Naive thymus-derived CD4-positive, alpha-beta T cell (primary cell): ENCODE measurements at places on chromosomes 16 and 17. TPM values are rescaled to one million over a fixed set of nuclear protein-coding genes. Genes with fewer than 3 reads are reported as not detected.

KRT31 gene
- not detected for total RNA-seq

YBX2 gene
- total RNA-seq, result 0.40 TPM

SDF2 gene
- 28.6 TPM for total RNA-seq

GLIS2 gene
- total RNA-seq, result 0.51 and 0.53 TPM in 2 replicates

- no peak for DNase-seq
- H3K4me3 ChIP-seq, result no peak overlapping the region
- H3K36me3 ChIP-seq, result no peaks in the 10 kb centered on the region
- no peaks in the 10 kb centered on the region for H3K27me3 ChIP-seq
These were observed 78.8 kb downstream of the BMERB1 start for GRCh38 chr16:15513156-15513555.

DNA sequence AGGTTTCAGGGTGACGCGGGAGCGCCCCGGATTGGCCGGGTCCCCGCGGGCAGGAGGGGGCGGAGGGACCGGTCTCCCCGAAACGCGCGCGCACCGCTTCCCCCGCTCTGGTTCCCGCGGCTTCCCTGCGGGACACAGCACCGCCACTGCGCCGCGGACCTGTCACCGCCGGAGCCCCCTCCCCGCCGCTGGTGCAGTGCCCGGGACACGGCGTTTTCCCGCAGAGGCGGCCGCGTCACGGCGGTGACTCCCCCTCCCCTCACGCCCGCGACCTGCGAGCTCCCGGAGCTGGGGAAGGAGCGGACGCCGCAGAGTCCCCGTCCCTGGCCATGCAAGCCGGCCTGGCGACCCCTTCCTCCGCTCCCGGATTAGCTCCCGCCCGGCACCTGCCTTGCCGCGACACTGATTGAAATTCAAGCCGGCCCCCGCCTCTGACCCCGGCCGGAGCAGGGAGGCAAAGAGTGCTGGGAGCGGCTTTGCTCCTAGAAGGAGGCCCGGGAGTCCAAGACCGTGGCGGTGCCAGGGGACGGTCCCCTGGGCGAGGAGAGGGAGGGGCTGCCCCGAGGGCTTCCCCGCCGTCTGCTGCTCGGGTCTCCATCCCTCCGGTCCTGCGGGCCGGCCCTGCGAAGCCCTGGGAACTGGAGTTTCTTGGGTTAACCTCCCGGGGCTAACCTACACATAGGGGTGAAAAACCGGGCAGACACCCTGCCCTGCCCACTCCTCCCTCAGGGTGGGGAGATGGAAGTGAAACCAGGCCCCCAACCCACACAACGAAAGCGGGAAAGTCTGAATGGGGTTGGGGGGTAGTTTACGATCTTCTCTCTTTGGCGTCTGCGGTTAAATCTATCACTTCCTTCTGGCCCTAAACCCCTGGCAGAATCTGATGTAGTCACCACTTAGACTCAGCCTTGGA lies 1.0 kb downstream of the RHBDL3 start:
- peak overlapping the region; percentile 56 for H3K4me3 ChIP-seq
- no peak overlapping the region for H3K27ac ChIP-seq
- peaks cover 14% of the 10 kb centered on the region for H3K27me3 ChIP-seq

- peak; percentile 56 for DNase-seq
- H3K27me3 ChIP-seq, result no peaks in the 10 kb centered on the region
- H3K36me3 ChIP-seq, result no peaks in the 10 kb centered on the region
- peaks cover 5% of the 10 kb centered on the region for H3K4me1 ChIP-seq
- no peak overlapping the region for H3K4me3 ChIP-seq
These were observed 2.5 kb upstream of the ZNF423 start for GRCh38 chr16:49858200-49859124.
